ENCODE measurements at places on chromosomes 4 and X.

DNA sequence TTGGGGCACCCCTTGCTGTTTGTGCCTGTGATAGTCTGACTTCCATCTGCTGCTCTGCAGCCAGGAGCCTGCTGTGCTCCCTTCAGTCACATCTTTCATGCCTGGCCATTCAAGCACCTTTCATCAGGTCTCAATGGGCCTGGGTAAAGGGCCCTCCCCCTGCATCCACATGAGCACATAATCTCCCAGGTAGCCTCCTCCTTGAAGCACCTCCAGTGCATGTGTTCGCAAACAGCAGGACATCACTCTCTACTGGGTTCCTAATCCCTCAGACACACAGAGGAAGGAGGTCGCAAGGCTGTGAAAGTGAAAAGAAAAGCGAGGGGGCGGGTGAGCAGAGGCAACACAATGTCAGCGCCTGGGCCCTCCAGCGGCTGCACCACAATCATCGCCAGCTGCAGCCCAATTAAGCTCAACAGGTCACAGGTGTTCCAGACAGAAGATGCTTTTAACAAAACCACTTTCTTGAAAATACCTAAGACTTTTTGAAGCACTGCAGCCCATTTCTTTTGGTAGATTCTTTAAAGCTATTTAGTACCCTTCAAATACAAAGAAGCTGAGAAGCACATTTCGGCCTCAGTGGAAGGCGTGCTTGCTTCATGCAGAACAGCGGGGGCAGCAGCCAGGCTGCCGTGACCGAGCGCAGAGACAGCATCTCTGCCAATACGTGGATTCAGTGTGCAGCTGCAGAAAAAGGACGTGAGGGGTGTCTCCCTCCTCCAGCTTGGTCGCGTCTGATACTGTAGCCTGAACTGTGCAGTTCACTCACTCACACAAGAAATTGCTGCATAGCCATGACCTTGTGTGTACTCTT lies 92.2 kb upstream of the SPRY1 start:
- no peak for DNase-seq

DNA sequence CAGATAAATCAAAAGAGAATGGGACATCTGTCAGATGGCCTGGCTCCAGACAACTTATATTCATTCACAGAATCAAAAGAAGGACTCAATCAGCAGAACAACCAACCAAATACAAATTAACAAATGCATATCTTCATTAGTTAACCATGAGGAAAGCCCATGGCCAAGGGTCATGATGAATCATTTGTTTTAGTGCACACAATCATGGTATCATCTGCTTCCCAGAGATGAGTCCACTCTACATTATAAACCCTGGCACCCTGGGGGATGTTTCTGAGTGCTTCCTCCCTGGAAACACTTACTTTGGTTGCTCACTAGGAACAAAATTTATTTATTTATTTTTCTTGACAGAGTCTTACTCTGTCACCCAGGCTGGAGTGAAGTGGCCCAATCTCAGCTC lies 453.3 kb upstream of the HS3ST1 start:
- DNase-seq = no peak

- peak; percentile 16 for DNase-seq
Measured at GRCh38 chrX:53481816-53482465, 47.8 kb upstream of the HSD17B10 start.

DNA sequence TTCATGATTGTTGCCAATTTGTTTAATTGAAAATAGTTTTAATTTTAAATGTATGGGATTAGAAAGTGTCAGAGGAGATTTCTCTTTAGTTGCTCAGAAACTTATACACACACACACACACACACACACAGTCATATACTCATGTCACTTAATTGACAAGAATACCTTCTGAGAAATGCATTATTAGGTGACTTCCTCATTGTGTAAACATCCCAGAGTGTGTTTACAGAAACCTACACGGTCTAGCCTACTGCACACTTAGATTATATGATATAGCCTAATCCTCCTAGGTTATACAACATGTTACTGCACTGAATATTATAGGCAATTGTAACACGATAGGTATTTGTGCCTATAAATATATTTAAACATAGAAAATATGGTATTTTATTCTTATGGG lies 1327.4 kb downstream of the FSTL5 start:
- no peak for DNase-seq

- DNase-seq = no peak
Measured at GRCh38 chrX:121836000-121836399, 788.6 kb downstream of the GLUD2 start.

GRCh38 chr4:85092536-85092935 lies 126.0 kb upstream of the WDFY3 start:
- no peak for DNase-seq

DNA sequence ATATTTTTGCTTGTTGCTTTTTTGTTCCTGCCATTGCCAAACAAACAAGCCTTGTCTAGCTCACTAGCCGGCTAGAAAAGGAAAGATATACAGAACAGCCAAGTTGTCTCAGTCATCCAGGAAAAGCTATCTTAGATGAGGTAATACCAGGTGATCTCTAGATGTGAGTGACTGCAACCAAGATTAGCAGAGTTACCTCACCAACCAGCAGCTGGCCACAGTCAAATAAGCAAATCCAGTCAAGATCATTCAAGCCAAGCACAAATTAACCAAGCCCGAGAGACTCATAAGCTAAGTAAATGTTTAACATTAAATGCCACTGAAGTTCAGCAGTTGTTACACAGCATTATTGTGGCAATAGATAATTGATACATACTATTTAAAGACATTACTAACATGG lies 108.6 kb downstream of the CENPC start:
- no peak for DNase-seq

- no peak for DNase-seq
Measured at GRCh38 chrX:48802905-48803200, 986 bp downstream of the HDAC6 start.

DNA sequence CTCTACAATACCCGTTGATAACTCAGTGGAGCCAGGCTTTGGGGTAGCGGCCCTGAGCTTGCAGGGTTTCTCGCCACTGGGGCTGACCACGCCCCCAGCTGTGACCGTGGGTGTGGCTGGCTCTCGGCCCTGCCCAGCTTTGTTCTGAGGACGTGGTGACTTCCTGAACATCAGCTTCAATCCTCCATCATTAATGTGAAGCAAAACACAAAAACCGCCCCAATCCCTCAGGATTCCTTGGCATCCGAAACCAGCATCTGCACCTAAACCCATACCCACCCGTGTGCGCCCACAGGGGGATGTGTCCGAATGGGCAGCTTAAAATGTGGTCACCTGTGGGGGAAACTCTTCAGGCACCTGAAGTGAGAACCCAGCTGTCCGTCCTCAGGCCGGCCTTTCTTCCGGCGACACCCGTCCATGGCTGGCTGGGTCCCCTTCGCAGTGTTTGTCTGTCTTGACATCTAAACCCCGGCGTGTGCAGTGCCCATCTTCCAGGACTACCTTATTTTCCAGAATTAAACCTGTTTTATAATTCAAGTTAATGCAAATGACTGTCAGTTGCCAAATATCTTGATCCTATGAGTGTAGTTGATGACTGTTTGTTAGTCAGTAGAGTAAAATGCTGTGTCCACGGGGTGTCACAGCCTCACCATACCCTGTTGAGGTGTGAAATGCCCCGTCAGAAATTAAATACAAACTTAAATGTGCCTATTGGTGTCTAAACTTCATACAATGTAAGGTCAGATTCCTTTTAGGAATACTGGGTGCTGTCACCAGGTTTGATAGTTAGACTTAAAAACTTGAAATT lies 27.3 kb downstream of the NELFA start:
- no peak for DNase-seq

DNA sequence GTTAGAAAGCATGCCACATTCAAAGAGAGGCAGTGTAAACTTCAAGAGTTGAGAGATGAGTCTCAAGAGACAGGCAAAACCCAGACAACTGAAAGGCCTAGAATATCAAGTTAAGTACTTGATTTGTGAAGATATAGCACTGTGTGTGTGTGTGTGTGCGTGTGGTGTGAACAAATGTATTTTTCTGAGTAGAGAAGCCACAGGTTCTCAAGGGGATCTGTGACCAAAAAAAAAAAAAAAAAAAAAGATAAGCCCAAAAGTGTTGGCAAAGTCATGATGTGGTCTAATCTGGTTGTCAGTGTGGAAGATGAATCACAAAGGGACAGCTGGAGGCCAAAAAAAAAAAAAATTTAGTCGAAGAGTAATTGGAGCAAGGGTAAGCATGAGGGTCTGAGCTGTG lies 3.9 kb downstream of the RIPPLY1 start:
- DNase-seq = no peak

DNA sequence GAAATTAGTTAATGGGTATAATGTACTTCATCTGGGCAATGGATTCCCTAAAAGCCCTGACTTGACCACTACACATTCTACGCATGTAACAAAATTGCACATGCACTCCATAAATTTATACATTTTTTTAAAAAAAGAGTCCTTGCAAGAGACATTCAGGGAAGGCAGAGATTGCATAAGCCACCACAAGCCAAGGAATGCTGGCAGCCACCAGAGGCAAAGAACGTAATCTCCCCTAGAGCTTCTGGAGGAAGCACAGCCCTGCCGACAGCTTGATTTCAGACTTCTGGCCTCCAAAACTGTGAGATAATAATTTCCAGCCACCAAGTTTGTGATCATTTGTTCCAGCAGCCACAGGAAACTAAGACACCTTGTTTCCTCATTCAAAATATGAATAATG lies 185.6 kb upstream of the GALNT7 start:
- DNase-seq = no peak

DNA sequence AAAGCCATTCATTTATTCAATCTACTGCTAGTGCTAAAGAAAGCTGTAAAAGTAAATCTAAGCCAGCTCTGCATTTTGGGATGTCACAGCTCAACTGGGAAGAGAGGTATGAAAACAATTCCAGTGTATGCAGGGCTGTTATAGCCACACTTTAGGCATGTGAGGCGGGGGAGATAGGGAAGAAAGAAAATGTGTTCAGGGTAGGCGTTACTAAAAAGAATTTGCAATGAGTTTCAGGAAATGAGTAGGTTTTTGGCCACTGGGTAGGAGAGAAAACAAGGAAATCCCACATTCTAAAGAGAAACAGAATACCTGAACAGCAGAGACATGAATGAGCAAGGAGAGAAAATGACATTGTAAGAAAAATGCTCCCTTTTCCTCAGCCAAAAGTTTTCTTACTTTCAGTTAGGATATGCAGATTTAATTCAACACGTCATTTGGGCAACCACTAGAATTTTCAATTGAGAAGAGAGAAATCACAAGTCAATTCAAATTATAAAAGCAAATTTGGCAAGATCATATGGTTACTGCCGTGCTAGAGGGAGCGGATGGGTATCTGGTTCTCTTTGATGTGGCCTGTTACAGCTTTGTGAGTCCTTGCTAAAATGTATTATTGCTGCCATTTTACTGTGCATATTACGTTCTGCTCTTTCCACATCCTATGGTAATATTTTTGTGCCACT lies 226.3 kb downstream of the KCNIP4 start:
- DNase-seq = no peak

DNA sequence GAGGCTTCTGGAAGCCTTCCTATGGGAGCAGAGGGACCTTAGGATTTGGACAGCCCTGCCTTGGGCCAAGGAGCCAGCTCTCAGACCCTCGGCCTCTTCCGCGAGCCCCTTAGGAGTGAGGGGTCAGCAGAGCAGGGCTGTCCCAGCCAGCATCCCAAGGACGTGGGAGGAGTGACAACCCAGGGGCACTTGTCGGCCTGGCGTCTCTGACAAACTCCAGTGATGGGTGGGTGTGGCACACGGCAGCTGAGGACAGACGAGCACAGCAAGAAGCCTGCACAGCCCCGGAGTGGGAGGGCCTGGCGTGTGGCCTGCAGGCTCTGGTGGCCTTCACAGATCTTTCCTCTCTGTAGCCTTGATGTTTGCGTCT lies 11.6 kb upstream of the TNIP2 start:
- no peak for DNase-seq

DNA sequence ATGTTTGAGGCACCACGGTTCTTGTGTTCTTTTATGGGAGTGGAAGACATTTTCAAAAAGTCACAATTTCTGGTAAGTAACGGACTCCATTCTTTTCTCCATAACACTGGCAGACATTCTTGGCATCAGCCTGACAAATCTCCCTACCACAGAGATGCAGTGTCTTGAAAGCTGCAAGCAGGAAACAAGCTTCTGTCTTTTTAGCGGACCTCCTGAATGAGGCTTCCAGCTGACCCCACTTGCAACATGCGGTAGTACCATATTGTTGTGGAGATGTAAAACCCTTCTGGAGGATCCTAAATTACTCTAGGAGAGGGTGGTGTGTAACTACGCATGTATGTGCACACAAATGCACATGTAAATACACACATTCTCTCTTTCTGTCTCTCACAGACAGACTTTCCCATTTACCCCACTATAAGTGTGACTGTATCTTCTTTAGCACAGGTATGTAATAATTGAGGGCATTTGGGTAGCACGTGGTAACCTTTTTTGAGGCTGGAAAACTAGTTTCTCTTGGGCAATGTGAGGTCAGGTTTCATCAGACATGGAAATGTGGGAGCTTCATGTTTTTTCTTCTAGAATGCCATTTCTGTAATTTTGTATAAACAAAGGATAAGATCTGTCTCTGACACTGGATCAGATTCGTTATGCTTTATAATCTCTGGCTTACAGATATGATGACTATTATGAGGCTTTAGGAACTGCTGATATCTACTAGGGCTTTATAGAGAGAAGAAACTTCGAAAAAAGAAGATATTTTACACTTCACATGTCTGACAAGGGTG lies 130.1 kb downstream of the MGST2 start:
- DNase-seq = no peak

- DNase-seq = no peak
Measured at GRCh38 chr4:145505995-145506394, 24.3 kb downstream of the SMAD1 start.

GRCh38 chr4:76781698-76782595 lies 116.0 kb downstream of the SOWAHB start:
- no peak for DNase-seq

- DNase-seq = peak; percentile 56
Measured at GRCh38 chrX:40097504-40098263, at the start of gene BCOR. Gene BCOR, minus strand, starts transcription at chrX:40097958. Its CDS starts 20,029 bp downstream, at chrX:40077929.

GRCh38 chrX:90026730-90027129 lies 105.0 kb downstream of the TGIF2LX start:
- DNase-seq = no peak

DNA sequence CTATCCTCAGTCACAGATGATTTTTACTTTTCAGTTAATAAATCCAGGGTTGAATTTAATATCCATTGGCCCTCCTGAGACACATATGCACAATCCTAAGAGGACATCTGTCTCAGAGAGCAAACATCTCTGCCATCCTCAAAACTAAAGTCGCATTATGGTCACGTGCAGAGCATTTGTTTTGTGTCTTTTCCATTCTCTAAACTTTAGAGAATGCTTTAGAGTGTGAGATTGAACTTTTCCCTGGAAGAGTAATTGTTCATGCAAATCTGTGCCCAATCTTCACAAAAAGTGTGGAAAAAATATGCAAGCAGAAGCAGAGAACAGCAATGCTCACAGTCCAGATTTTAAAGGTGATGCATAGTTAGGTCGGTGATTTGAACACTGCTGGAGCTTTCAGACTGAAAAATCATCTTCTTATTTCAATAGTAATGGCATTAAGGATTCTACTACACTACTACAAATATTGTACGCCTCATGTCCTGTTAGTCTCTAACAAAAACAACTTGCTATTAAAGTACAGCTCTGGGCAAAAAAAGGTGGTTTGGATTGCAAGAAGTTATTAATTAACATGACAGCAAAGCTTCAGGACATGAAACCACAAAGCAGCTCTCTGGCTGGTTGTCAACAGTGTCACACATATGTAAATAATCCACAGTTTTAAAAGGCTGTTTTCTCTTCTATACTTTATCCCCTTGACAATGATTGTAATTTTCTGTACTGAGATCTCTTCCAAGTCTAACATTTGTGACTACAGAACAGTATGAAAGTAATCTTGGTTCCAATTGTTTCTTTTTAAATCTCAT lies 19.9 kb downstream of the DCHS2 start:
- no peak for DNase-seq

- no peak for DNase-seq
Measured at GRCh38 chrX:24842486-24842885, 148.8 kb downstream of the POLA1 start.

Data from effector CD4-positive, alpha-beta T cell (primary cell).